ENCODE measurements at places on chromosomes 6 and 20. TPM values are rescaled to one million over a fixed set of nuclear protein-coding genes. Genes with fewer than 3 reads are reported as not detected.

GRCh38 chr20:17648791-17649730, 33.0 kb downstream of the RRBP1 start:
- peak; percentile 77 for DNase-seq

Gene STMND1
- total RNA-seq = not detected

Gene SYCP2L
- not detected for total RNA-seq

Gene PPP1R3G
- 1.3 TPM for total RNA-seq

GRCh38 chr6:2477250-2477649, 231.8 kb upstream of the GMDS start:
- no peak for DNase-seq

DNA sequence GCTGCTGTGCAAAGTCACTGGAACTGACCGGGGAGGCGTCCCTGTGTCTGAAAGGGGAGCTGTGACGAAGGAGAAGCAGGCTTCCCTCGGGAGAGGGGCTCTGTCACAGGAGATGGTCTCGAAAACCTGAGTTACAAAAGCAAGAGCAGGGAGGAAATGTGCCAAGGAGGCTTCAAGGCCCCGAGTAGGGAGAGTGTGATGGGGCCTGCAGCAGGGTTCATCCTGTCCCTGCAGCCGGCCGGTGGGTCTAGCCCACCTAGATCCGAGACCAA, 16.7 kb downstream of the DYNLT1 start:
- no peak for DNase-seq
